Activated gamma-delta T cell (primary cell): ENCODE measurements at places on chromosomes 2 and 18.

DNA sequence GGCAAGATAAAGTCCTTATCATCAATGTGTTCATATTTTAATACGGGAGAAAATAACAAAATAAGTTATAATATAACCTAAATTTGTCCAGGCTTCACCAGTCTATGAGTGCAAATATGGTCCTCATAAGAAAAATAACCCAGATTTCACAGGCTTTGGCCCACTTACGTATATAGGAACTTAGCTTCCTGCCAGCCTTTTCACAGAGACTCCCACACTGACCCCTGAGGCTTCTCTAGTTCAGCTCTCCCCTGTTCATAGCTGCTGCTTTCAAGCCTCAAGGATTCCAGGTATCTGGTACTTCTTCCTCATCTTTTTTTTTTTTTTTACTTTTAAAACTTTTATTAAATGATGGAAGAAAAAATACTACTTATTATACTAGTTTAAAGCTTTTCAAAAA lies 74.9 kb upstream of the PELI1 start:
- DNase-seq: no peak

DNA sequence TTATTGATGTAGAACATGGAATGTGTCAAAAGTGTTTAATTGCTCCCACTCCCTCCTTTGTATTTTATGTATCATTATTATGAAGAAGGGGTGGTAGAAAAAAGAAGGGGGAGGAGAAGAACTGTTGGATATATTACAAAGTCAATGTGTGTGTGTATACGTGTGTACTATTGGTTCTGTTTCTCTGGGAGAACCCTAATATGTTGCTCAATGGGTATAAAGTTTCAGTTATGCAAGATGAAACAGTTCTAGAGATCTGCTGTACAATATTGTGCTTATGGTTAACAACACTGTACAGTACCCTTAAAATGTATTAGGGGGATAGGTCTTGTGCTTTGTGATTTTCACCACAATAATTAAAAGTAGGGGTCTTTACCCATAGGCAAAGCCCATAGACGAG lies 58.1 kb upstream of the ZC3H15 start:
- DNase-seq: no peak

DNA sequence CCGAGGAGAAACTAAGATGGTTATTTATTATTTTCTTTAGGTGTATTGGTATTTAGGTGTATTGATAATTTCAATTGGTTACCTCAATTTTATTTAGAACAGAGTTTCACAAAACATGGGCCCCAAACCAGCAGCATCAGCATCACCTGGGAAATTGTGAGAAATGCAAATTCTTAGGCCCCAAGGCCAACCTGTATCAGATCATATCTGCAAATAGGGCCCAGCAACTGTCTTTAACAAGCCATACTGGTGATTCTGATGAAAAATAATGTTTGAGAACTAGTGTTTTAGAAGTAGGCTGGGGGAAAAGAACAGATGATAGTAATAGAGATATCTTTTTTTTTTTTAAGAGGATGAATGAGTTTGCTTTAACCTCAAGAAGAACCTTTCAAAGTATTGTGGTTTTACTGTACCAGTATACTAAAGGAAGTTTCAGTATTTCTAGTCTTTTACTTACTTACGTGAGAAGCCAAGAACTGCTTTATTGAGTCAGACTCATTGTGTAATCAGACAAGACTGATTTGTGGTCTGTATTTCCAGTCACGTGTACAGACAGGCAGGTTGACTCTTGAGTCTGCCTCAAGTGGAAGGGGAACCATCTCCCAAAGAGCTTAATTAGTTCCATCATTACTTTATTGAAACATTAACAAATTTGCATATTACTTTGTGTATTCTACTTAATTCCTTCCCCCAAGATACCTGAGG lies 60.4 kb upstream of the GAREM1 start:
- DNase-seq: no peak

GRCh38 chr2:136767030-136767429 lies 1.7 kb downstream of the THSD7B start:
- DNase-seq: no peak

DNA sequence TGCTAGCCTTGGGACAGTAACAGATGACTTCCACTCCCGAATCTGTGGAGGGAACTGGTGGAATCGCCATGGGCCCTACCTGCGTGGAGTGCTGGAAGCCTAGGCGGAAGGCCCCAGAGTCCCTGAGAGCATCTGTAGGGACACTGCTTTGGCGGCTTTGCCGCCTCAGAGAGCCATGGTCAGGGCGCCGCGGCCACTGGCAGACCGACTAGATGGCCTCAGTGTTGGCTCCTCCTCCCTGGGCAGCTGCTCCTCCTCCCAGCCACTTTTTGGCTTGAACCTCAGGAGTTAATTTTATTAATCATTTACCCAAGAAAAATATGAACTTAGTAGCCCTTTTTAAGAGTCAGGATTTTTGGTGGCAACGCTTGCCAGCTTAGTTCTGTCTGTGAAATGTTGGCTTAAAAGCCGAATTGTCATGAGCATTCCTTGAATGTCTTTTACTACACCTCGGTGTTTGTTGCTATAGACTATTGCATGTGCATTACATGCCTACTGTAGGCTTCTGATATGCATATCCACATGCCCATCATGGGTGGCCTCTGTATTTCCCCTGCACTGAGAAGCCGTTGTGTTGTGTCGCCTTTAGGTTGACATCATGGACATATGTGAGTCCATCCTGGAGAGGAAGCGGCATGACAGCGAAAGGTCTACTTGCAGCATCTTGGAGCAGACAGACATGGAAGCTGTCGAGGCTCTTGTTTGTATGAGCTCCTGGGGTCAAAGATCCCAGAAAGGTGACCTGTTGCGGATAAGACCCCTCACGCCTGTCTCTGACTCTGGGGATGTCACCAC lies 2.4 kb downstream of the KLF11 start:
- DNase-seq: no peak

GRCh38 chr2:236783417-236784020 lies 213.9 kb downstream of the ACKR3 start:
- DNase-seq: no peak

GRCh38 chr2:199364153-199364552 lies 93.6 kb downstream of the SATB2 start:
- DNase-seq: no peak

GRCh38 chr18:48310999-48311398 lies 98.2 kb downstream of the ZBTB7C start:
- no peak for DNase-seq

DNA sequence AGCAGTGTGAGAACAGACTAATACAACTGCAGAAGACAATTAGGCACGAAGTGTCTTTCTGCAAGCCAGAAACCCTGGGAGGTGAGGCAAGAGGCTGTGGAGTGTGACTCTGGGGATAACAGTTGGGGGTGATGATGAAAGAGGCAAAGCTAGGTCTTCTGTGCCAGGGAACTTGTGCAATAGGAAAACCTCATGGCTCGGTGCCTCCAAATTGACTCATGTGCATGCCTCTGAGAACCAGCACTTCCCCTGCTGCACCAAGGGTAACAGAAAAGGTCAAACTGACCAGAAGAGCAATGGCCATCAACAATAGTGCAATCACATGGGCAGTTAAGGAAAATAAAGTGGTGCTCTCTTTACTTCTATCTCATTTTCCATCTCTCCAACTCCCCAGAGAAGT lies 136.4 kb downstream of the SCG2 start:
- no peak for DNase-seq

- DNase-seq: no peak
Observed at GRCh38 chr2:46167924-46168323, 129.3 kb upstream of the EPAS1 start.

- no peak for DNase-seq
Observed at GRCh38 chr2:64753399-64753798, 99.7 kb upstream of the SERTAD2 start.

DNA sequence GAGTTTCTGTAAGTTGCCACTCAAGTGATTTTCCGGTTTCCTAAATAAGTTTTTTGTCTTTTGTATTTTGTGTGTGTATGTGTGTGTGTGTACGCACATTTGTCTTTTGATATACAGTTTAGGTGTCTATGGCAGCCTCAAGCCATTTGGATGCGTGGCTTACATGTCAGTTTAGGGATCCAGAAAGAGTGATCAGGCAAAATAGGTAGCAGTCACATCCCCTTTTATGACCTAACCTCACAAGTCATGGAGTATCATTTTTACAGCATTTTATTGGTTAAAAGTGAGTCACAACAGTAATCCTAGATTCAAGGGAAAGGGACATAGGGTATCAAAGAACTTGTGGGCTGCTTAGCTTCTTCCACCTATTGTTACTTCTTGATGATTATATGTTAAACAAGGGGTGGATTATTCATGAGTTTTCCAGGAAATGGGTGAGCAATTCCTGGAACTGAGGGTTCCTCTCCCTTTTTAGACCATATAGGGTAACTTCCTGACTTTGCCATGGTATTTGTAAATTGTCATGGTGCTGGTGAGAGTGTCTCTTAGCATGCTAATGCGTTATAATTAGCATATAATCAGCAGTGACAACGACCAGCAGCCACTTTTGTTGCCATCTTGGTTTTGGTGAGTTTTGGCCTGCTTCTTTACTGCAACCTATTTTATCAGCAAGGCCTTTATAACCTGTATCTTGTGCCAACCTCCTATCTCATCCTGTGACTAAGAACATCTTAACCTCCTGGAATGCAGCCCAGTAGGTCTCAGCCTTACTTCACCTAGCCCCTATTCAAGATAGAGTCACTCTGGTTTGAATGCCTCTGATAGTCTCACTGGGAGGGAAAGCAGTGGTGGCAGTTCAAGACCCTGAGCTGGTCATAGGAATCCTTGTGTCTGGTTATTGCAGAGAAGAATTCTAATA lies 8.6 kb upstream of the SOCS6 start:
- no peak for DNase-seq

DNA sequence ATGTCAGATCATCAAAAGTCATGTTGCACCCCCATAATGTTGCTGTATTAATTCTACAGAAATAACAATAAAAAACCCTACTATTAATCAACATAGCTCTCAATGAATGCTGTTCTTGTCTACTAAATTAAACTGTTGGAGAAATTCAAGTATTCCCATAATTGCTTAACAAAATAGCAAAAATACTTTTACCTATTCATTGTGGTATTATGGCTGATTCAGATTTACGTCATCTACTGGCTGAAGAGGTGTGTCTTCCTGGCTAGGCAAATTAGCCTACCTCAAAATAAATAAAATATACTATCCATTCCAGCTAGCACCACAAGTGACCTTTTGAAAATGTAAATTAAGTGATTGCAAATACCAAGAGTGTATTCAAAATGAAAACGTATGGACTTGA lies 249.4 kb downstream of the MEIS1 start:
- no peak for DNase-seq

GRCh38 chr2:88452565-88452905 lies at the start of gene FOXI3:
FOXI3 (minus strand) TSS chr2:88452693; CDS start chr2:88452535, 158 bp downstream.
- no peak for DNase-seq

DNA sequence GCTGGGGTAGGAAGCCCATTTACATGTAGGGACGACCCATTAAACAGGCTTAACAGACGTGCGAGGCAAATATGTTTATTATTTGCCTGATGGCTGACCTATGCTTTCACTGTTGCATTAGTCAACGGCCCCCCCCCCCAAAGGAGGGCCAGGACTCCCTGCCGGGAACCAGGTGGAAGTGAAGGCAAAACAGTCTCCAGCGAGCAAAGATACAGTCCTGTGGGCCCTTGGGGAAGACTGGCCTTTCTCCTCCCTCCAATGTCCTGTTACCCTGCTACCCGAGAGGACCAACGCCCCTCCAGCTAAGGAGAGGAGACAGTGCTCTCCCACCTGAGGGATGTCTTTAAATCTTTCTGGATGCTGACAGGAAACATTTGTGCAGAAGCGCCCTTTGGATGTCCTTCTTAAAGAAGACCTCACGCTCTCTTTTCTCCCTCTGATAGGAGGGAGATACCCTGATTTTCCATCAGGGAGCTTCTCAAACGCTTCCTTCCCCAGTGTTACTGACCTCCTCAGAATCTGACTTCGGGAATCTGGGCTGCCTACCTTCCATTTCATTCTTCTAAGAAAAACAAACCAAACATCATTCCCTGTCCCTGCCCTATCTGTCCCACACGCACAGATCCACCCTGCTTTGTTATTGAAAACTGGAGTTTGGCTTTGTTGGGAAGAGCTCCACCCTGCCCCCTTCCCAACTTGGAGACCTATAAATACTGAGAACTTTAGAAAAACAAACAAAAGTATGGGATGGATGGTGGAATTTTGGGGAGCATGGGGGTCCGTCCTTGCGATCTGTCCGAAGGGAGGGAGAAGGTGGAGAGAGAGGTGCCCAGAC lies 135.9 kb upstream of the SIX3 start:
- DNase-seq: no peak

DNA sequence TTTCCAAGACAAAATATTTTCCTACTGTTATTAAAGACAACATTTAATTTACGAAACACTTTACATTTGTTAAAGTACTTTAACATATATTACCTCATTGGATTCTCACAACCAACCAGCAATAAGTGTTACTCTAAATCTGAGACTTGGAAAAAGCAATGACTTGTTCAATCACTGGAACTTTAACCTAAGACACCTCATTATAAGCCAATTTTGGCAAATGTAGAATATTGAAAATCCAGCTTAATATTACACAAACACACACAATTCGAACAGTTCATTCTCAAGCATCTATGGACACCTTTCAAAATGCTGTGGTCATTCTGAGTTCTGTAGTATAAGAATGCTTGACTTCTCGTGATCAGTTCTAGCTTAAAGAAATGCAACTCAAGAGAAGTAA lies 619.4 kb upstream of the CHAC2 start:
- no peak for DNase-seq

DNA sequence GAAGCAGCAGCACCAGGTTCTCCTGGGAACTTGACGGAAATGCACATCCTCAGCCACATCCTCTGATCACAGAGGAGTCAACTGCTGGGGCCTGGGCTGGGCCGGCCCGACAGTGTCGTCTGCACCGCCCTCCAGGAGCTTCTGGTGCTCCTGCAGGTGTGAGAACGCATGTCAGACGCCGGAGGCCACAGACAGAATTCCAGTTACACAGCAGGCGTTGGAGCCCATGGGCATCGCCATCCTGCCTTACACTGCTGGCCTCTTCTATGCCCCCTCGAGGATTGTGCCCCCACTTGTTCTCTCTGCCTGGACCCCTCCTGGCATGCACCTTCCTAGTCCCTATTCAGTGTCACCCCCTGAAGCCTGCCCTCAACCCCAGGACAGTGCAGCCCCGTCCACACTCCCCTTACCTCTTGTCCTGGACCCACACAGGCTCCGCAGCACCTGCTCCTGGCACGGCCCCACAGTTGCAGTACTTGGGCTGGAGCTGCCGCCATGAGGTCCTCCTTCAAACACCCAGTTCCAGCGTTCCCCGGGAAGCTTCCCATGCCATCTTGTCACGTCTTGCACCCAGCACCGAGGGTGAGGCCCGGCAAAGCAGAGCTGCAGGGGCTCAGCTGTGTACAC lies 37.5 kb downstream of the ADI1 start:
- DNase-seq: no peak
